ENCODE measurements at places on chromosomes 7 and 10.
A peak's percentile ranks its signal among the peaks of the same experiment; 100 is the strongest.

- no peak for DNase-seq
These were observed 86.7 kb downstream of the MMRN2 start for GRCh38 chr10:86870679-86871078.

GRCh38 chr10:95790982-95791381 is 35.0 kb downstream of the ENTPD1 start:
- peak; percentile 21 for DNase-seq

GRCh38 chr10:113704637-113705343 is 25.1 kb downstream of the CASP7 start:
- DNase-seq = peak; percentile 75

GRCh38 chr7:29980151-29980550 is 9.4 kb downstream of the SCRN1 start:
- no peak for DNase-seq

GRCh38 chr7:6621195-6622133 is 6.1 kb downstream of the ZNF853 start:
- DNase-seq = peak; percentile 23

DNA sequence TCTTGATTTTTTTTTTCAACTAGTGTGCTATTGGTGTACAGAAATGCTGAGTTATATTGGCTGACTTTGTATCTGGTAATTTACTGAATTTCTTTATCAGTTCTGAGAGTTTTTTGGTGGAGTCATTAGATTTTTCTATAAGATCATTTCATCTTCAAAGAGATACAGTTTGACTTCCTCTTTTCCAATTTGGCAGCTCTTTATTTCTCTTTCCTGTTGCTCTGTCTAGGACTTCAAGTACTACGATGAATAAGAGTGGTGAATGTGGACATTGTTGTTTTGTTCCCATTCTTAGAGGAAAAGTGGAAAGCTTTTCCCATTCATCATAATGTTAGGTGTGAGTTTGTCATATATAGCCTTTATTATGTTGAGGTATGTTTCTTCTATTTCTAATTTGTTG is 50.2 kb downstream of the LOXL4 start:
- no peak for DNase-seq

GRCh38 chr7:21617916-21618390 is 75.1 kb downstream of the DNAH11 start:
- DNase-seq = peak; percentile 90
